ENCODE measurements at places on chromosomes 5 and 9.

GRCh38 chr9:19416143-19416542 is 7.3 kb downstream of the ACER2 start:
- no peak for DNase-seq

DNA sequence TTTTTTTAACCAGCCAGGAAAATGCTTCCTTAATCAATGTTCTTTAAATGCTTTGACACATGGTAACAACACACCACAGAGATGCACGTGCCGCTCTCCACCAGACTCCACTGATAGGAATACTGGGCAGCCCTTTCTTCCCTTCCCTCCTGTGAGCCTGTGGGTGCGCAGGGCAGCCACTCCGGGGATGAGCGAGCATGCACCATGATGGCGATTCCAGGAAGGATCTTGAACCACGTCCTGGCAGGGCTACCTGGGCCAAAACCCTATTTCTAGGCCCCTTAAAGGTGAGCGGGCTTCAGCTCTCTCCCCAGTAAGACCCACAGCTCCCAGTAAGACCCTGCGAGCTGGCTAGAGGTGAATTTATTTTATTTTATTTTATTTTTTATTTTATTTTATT is 128.2 kb downstream of the MVB12B start:
- DNase-seq, result no peak

DNA sequence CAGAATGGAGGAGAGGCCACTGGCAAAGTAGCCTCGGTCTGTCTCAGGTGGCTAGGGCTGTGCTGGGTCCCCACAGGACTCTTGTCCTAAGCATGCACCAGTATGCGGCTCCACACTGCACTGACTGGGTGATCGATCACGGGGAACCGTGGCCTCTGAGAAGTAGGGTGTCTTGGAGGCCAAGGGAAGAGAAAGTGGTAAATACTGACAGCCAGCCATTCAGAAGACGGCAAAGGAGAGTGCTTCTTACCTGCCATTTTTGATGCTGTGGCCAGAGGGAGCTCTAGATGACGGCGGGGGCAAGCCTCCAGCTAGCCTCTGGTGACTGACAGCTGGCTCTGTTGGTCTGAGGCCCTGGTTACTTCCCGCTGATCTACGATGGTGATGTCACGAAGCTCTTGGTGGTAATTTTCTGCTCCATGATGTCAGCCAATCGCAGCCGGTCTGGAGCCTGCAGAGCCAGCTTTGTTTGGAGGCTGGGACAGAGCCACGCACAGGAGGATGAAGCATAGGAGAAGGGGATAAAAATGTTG is 40.4 kb upstream of the GADD45G start:
- DNase-seq, result peak; percentile 9

GRCh38 chr9:109297899-109298298 is 23.0 kb downstream of the EPB41L4B start:
- DNase-seq, result no peak

DNA sequence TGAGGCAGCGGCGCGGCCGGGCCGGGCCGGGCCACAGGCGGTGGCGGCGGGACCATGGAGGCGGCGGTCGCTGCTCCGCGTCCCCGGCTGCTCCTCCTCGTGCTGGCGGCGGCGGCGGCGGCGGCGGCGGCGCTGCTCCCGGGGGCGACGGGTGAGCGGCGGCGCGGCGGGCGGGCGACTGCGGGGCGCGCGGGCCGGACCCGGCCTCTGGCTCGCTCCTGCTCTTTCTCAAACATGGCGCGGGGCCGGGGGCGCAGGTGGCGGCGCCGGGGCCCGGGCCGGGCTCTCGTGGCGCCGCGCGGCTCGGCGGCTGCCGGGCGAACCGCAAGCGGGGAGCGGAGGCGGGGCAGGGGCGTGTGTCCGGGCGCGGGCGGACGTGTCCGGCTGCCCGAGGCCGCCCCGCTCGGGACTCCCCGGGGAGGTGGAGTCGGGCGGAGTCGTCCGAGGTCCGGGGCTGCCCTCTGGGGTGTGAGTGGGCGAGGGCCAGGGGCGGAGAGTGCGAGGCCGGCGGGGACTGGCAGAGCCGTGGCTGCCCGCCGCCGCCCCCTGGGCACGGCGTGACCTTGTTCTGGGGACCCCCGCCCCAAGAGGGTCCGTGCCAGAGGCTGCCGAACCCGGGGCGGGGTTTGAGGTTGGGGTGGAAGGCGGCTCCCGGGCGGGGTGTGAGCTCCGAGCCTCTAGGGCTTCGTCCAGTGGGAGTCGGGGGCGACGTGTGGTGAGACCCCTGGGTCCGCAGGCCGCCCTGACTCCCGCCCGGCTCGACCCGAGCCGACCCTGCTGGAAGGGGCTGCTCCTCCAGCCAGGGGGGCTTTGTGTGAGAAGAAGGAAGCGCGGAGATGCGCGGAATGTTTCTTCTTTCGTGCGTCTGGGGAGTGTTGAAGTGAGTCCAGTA is 485 bp downstream of the TGFBR1 start:
- peak; percentile 54 for DNase-seq

DNA sequence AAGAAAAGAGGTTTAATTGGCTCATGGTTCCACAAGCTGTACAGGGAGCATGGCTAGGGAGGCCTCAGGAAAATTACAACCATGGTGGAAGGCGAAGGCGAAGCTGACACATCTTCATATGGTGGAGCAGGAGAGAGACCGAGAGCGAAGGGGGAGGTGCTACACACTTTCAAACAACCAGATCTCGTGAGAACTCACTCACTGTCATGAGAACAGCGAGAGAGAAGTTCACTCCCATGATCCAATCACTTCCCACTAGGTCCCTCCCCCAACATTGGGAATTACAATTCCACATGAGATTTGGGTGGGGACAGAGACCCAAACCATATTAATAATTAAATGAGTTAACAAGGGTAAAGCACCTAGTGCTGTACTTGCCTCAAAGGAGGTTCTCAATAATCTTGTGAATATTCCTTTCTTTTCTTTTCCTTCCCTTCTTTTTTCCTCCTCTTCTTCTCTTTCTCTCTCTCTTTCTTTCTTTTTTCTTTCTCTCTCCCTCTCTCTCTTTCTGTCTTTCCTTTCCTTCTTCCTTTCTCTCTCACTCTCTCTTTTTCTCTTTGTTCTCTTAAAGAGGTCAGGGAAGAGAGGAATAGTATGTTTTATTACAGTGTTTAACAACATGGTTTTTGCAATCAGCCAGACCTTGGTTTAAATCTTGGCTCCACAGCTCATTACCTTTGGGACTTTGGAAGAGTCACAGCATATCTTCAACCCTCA is 29.0 kb downstream of the TNFSF15 start:
- no peak for DNase-seq

GRCh38 chr5:159041444-159042198 is 58.1 kb downstream of the EBF1 start:
- no peak for DNase-seq

- DNase-seq, result no peak
Measured at GRCh38 chr5:53323511-53323910, 156.9 kb upstream of the FST start.

GRCh38 chr5:157497875-157498611 is 38.0 kb downstream of the NIPAL4 start:
- no peak for DNase-seq

- no peak for DNase-seq
Measured at GRCh38 chr5:761059-761771, 23.3 kb downstream of the ZDHHC11B start.

DNA sequence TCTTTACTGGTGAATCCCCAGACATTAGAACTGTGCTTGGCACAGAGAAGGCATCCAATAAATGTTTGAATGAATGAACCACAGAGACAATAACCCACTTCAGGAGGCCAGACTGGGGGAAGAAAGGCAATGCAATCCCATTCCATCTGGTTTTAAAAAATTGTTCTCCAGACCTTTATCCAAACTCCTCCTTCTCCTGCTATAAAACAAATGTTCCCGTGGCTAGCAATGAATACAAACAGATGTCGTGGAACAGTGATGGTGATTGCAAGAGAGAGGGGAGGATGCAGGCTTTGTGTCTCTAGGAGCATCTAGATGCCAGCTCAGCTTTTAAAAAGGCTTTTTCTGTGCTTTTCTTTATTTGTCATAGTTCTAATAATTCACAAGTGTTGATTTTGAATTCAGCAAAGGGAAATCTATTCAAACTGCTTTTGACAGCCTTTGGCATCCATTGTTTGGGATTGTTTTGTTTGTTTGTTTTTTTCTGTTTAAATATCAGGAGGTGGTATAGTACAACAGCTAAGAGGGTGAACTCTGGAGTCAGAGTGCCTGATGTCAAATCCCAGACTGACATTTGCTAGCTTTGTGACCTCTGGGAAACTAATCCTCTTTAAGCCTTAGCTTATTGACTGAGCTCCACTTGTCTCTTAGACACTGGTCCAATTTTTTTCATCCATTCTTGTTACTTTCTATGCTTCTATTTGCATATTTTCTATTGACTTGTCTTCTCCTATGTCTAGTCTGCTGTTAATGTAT is 59.1 kb downstream of the TNFSF15 start:
- no peak for DNase-seq

DNA sequence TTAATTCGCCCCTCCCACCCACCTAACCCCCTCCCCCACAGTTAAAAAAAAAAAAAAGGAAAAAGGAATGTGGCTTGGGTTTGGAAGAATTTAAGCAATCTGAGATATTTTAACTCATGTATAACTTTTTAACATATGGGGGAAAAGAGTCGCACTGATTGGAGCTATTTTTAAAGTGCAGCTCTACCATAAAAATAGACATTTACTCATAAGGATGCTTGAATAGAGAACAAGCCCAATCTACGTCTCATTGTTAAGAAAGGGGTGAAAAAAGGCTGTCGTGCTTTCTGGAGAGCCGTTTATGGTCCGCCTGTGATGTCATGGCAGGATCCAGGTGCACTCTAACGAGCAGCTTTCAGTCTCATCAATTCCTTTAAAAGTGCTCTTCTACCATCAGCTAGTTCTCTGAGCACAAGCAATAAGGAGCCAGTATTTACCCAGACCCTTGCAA is 142.4 kb downstream of the ELAVL2 start:
- no peak for DNase-seq

DNA sequence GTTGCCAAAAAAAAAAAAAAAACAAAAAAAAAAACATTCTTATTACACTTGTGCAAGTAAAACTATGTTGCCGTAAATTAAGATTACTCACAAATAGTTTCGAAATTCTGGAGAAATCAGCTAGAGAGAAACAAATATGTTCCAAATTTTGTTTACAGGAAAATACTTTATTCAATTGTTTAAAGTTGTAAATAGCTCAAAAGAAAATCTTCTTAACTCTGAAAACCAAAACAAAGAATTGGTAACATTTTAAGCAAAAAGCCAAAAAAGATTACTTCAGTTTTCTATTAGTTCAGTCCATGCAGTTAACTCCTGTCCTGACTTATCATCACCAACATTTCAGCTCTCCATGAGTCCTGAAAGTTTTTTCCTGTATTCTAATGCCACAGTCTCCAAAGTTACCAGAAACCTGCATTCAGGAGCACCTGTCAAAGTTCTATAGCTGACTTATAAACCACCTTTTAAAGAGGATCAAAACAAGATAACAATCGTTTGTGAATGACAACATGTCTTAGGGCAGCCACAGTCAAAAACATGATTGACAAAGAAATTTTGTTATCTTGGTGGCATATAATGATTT is 194.1 kb downstream of the RANBP17 start:
- DNase-seq, result no peak

DNA sequence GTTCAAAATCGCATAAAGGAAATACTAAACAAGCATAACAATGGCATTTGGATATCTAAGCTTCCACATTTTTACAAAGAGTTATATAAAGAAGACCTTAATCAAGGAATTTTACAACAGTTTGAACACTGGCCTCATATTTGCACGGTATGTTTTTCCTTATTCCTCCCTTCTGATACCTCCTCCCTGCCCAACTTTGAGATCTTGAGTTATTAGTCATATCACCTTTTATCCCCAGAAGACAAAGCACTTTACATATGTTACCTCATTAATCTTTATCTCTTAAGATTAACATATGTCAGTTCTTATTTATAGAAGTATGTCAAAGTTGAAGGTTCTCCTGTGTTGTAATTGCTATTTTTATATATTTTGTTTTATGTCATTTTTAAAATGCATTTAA is 29.8 kb downstream of the TDRD7 start:
- DNase-seq, result no peak

DNA sequence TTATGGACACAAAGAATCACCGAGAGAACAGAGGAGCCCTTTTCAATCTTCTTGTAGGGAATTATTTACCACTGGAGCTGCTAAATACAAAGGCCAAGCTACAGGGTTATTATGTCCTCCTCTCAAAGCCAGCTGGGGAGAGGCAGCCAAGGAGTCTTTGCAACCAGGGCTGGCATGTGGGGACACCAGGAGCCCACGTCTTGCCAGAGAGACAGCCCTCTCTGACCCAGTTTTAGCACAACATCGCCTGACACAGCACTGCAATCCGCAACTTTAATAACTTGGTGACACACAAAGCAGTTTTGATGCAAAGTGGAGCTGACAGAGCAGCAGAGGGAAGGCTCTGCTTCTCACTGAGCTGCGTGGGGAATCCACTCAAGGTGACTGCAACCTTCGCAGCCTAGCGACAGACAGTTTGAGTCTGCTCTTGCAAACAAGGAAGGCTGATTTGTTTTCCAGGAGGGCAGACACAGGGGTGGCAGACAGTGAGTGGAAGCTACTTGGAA is 33.6 kb downstream of the TLR4 start:
- no peak for DNase-seq

GRCh38 chr5:142453932-142454331 is 129.1 kb upstream of the SPRY4 start:
- DNase-seq, result no peak

- DNase-seq, result no peak
Measured at GRCh38 chr9:77149879-77150278, 27.5 kb upstream of the VPS13A start.

- DNase-seq, result peak; percentile 41
Measured at GRCh38 chr5:142151436-142152383, 43.1 kb downstream of the NDFIP1 start.

GRCh38 chr9:3180696-3181048 is 336.8 kb upstream of the PUM3 start:
- no peak for DNase-seq

GRCh38 chr9:101486693-101487442 is 46.8 kb upstream of the RNF20 start:
- DNase-seq, result peak; percentile 8

- DNase-seq, result no peak
Measured at GRCh38 chr5:40812125-40812524, 14.0 kb upstream of the PRKAA1 start.

DNA sequence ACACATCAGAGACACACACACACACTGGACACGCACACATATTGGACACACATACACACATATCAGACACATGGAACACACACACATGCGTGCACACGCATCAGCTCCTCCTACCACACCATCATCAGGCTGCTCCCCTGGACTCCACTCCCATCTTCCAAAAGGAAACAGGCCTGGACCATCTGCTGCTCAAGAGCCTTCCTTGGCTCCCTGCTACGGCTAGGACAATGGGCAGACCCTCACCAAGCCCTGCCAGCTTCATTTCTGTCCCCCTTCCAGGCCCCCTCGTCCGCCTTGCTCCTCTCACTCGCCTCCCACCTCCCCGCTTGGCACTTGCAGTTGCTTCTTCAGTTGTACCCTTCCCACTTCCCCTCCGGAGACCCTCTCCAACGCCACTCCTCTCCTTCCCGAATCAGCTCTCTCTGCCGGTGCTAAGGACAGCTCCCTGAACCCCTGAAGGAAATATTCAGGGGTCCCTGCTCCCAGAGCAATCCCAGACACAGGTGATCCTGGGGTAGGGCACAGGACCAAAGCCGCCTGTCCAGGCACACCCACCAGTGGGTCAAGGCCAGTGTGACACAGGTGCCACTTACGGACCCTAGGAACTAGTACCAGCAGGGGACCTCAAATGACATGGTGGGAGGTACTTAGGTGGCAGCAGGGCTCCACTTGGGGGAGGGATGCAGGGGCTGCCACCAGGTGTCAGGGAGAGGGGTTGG is 12.1 kb upstream of the LAMC3 start:
- no peak for DNase-seq

GRCh38 chr5:127958421-127959011 is 125.0 kb upstream of the SLC12A2 start:
- no peak for DNase-seq

GRCh38 chr5:9401786-9402472 is 143.9 kb downstream of the SEMA5A start:
- DNase-seq, result no peak
